ENCODE measurements at places on chromosomes 2 and 18.

DNA sequence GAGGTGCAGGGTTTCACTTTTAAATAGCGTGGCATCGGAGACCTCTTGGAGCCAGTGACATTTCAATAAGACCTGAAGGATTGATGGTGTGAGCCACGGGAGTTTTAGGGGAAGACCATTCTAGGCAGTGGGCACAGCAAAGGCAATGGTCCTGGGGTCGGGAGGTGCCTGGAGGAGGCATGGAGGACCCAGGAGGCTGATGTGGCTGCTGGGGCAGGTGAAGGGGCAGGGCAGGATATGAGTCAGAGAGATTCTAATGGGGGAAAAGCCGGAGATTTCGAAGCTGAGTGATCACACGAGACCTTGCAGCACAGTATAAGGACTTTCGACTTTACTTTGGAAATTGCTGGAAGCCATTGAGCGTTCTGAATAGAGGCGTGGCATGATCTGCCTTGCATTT, 79.6 kb upstream of the KCNE4 start:
- DNase-seq, result no peak

DNA sequence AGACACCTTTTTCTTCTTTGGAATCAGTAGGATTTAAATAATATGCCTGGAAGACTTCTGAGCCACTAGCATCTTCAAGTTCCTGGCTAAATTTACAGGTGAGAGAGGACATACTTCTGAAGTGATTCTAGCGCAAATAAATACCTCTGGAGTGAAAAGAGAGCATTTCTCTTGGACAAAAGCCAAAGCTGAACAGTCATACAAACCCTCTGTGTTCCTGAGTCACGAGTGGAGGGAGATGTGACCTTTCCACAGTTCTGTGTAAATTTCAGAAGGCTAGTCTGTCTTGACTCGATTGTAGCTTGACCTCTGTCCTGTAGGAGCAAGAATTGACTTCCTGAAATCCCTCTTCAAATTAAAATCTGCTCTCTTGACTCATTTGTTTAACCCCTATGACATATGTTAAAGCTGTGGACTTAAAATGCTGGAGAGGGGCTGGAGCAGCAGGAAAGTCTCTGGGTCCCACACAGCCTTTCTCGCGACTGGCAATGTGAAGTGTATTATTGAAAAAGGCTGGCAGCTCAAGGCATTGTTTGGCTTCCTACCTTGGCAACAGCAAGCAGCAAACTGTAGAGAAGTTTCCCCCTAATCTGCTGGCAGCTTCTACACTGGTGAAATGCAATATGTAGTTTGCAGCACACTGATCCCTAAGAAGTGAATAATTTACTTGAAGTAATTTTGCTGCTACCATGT, 79.6 kb upstream of the GCFC2 start:
- no peak for DNase-seq

DNA sequence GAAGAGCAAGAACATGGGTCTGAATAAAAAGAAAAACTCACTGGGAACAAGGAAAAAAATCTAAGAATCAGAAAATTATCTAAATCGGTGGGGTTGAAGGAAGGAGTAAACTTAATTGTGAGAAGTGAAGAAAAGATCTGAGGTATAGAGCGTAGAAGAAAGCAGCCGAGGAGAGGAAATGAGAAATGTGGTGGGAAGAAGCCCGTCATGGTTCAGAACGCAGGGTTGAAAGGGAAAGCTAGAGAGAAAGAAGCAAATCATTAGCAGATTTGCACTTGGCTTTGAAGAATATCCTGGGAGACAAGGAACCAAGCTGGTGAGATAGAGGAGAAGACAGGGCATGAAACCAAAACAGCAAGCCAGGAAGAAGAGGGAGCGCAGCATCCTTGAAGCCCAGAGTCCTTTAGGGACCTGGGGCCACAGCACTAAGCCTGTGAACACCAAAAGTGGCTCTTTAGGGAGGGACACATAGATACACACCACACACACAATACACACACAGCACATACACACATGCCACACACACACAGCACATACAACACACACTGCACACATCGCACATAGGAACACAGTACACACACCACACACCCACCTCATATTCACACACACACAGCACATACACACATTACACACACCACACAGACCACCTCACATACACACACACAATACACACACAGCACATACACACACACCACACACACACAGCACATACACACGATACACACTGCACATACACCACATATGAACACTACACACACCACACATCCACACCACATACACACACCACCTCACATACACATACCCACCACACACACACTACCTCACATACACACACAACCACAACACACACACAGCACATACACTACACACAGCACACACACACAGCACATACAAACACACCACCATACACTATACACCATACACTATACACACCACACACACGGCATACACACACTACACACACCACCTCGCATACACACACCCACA, 274.6 kb downstream of the ETAA1 start:
- DNase-seq, result no peak

DNA sequence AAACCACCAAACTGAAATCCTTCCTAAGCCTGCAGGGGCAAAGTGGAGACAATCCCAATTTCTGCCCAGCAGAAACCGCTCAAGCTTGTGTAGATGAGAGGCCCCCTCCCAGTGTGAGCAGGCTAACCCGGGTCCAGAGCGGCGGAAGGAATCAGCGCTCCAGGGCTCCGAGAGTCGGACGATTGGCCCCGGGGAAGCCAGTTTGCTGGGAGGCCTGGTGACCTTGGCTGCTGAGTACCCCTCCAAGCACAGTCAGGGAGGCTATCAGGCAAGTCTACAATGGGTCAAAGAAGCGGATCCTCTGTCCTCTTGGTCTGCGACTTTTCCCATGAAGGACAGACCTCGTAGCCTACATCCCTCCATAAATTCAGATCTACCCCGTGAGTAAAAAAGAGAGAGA, 16.8 kb upstream of the EN1 start:
- DNase-seq, result no peak

DNA sequence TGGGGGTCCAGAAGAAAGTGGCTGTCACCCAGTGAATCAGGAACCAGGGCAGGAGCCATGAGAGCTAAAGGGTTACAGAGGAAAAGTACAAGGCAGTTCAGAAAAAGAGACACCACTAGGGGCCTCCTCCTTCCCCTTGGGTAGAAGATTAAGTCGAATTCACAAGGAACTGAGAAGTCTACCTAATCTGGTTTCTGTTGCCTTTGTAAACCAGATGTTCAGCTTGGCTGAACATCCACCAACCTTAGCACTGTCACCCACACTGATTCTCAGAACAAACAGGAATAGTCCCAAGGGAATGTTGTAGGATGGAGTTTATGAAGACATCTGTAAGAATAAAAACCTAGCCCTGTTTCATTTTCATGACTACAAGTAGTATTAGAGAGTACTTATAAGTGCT, 90.4 kb upstream of the NOSTRIN start:
- DNase-seq, result no peak

DNA sequence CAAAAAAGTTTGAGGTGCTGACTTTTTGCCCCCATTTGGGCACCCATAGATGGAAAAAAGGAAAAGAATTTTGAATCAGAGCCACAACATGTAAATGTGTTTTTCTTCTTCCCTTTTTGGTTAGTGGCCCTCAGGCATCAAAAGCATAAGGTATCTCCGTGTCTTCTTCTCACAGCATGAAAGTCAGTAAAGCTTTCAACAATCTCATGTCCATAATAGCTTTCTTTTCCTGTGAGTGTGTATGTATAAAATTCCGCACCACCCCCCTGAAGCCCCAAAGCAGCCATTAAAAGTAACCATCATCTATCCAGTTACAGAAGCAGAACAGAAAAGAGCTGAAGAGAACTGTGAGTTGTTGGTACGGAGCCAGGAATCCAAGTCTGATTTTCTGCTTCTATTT, 1539.7 kb upstream of the ACVR2A start:
- no peak for DNase-seq

- DNase-seq, result no peak
Observed at GRCh38 chr18:63329431-63330145, 10.0 kb upstream of the BCL2 start.

- no peak for DNase-seq
Observed at GRCh38 chr2:102619414-102620319, at the start of gene SLC9A2. Gene SLC9A2, plus strand, starts transcription at chr2:102619553. Its CDS starts 296 bp downstream, at chr2:102619849.

DNA sequence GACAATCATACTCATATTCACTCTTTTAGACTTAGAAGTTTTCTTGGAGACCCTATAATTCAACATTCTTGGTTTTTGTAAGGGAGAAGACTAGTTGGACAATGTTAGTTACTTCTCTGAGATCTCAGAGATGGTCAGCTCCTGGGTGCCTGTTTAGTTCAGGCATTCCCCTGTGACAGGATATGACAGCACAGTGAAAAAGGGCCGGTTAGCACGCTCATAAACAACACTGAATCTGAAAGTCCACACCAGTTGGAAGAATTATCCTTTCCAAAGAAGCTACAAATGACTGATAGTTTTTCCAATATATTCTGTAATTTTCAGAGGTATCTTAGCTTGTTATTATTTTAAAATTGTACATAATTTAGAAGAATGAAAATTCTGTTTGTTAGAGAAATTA, 75.7 kb downstream of the ADAM23 start:
- no peak for DNase-seq

- DNase-seq, result no peak
Observed at GRCh38 chr2:39780825-39781600, 2.0 kb upstream of the THUMPD2 start.

DNA sequence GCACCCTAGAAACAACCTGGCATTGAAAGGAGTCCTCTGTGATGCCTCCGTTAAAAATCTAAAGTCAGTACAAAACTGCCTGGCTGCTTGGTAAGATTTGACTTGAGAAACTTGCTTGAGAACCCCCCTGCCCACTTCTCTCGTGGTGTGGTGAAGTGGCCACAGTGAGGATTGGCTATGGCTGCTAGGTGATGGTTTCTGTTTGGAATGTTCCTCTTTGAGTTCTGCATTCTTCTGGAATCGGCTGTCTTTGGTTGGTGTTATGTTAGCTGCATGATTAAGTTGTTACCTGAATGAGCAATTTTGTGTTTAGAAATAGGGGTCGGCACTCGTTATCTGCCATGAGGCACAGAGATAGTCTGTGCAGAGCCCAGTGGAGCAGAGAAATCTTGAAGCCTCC, 21.7 kb upstream of the SAG start:
- DNase-seq, result no peak

DNA sequence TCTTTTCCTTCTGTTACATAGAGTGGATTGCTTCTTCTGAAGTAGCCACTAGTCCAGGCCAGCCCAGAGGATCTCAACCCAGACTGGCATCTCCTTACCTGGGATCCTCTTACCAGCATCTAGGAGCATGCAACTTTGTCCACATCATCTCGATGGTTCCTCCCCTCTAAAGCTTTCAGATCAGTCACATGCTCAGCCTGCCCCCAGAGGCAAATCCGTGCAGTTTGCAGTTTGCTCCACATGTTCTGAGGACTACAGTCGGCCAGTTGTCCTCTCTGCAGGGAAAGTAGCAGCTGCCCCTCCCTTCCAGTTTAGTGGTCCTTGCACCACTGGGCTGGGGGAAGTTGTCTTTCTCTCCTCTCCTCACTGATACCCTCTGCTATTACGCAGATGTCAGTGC, 259.8 kb upstream of the APCDD1 start:
- DNase-seq, result no peak

GRCh38 chr2:55049821-55050099, 491 bp downstream of the RTN4 start:
- no peak for DNase-seq

DNA sequence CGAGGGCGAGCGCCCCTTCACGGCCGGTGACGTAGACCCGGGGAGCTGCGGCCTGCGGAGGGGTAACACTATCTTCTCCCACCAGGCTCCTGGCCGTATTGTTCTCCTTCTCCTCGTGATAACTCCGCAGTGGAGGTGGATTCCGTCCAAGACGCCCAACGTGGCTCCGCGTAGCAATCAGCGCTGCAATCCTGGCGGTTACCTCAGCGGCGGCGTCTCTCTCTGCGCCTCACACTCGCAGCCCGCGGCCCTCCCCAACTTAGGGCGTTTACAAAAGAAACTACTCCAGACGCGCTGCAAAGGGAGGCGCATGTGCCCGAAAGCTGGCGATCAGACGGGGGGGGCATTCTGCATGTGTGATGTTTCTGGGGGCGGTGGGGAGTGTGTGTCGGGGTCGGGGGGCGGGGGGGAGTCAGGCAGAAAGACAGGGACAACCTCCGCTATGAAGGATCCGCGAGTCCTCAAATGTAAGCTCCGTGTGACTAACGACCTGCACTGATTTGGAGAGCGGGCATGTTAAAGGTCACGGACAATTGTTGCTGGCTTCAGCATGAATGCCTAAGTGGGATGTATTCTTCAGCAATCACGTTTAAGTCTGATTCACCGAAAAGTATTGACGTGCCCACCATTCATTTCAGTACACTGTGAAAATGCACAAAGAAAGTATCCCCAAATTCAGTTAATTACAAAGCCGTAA, 1.3 kb upstream of the ZNF516 start:
- DNase-seq, result no peak

DNA sequence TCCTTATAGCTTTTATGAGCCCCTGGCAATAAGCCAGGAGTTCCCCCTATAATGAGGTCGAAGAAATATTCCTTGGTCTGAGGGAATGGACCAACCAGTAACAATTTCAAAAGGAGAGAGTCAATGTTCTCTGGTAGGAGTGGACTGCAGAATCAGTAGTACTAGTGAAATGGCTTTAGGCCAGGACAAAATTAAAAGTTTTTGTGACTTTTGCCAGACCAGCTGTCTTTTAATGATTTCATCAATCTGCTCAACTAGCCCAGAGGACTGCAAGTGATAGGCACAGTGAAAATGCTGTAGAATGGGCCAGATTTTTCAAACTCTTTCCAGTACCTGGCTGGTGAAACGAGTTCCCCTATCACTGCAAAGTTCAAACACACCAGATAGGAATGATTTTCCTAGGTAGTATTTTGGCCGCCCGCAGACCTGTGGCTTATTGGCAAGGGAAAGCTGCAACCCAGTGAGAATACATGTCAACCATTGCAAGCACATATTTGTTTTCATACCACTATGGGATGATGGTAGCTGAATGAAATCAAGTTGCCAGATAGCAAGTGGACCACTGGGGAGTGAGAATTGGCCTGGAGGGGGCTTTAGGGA, 45.5 kb downstream of the CERS6 start:
- no peak for DNase-seq

DNA sequence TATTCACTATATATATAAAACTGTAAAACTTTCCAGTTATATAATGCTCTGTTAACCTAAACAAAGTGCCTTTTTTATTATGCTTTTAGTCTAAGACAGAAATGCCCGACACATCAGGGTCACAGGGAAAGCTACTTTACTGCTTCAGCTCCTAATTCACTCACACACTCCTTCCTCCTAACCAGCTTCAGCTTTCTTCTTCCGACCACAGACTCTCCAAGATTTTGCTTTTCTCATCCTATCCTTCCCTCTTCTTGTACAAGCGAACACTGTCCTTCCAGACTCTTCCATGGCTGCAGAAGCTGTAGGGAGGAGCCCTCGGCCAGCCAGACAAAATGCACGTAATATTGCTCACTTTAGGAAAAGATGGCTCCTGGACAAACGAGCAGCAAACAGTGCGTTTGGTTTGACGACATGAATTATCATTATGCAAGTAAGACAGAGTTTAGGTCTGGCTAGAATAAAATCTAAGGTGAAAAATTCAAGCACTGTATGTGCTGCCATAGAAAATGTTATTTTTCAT, 47.5 kb upstream of the HNRNPA3 start:
- DNase-seq, result no peak

Data from activated T-cell treated with anti-CD3 and anti-CD28 coated beads for 24 hours (primary cell).